ENCODE measurements at places on chromosomes 6 and 20.

GRCh38 chr6:139288496-139289040, 3.2 kb downstream of the TXLNB start:
- DNase-seq, result no peak

GRCh38 chr6:75855052-75855451, 106.0 kb downstream of the MYO6 start:
- no peak for DNase-seq

DNA sequence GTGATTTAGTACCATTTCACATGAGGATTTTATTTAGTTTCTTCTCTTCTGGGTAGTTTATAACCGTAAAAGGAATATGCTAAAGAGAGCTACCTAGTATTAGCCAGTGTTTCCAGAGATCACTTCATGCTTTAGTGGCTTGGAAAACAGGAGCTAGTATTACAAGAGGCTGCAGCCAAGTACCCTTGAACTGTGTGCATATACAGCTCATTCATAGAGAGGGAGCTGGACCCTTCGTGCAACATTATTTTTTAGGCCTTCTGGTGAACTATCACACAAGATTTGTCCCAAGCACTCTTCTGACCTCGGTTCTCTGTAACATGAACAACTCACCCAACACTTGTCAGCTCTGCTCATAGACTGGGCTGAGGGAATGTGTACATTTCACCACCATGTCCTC, 74.9 kb upstream of the RIN2 start:
- DNase-seq, result no peak

- no peak for DNase-seq
Observed at GRCh38 chr6:90370493-90370959, 73.9 kb upstream of the BACH2 start.

- DNase-seq, result no peak
Observed at GRCh38 chr6:139204978-139205377, 70.1 kb downstream of the HECA start.

DNA sequence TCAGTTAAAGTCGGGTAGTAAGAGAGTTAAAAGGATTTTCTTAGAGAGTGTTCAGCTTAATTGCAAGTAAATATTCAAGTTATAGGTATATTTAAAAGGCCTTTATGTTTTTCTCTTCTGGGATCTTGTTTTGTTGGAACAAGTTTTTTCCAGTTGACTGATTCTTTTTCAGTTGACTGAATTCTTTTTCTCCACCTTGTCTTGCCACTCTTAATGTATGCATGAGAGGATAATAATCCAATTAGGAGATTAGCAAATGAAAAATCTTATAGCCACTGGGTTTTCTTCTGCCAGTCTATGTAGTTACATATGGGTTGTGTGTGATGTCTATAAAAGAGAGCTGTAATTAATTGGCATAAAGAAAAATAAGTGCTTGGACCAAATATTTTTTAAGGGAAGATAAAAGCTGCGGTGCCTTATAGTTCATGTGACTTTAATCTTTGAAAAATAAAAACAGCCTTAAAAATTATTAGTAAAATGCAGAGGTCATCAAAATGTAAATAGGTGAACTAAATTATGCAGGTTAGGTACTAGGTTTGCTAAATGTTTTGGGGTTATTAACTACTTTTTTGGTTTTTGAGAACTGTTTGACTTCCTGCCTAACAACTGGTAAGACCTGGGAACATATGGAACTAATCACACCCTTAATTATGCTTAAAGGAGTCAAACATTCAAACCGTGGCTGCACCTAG, 367.2 kb downstream of the HTR1B start:
- DNase-seq, result no peak

- DNase-seq, result no peak
Observed at GRCh38 chr6:129390900-129391299, 319.1 kb downstream of the ARHGAP18 start.

DNA sequence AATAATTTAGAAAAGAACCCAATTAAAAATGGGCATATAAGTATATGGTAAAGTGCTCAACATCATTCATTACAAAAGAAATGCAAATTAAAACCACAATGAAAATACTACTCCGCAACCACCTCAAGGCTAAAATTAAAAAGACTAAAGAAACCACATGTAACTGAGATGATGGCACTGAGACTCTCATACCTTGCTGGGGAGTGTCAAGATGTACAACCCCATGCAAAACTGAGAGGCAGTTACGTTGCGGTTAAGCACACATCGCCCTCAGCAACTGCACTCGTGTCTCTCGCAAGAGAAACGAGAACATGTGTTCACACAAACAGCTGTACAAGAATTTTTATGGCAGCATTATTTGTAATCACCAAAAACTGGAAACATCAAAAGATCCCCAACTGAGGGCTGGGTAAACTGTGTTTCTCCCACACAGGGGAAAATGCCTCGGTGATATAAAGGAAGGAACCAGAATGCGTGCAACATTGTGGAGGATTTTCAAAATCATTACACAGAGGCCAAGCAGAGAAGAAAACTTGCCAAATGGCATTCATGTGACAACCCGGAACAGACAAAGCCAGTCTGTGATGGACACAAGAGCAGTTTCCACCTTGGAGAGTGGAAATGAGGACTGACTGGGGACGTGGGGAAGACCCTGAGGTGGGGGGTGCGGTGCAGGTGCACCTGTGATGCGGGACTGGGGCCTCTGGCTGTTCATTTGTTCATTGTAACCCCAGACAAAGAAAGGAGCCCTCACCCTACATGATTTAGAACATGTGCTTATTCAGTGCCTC, 144.9 kb downstream of the WDR27 start:
- peak; percentile 42 for DNase-seq

DNA sequence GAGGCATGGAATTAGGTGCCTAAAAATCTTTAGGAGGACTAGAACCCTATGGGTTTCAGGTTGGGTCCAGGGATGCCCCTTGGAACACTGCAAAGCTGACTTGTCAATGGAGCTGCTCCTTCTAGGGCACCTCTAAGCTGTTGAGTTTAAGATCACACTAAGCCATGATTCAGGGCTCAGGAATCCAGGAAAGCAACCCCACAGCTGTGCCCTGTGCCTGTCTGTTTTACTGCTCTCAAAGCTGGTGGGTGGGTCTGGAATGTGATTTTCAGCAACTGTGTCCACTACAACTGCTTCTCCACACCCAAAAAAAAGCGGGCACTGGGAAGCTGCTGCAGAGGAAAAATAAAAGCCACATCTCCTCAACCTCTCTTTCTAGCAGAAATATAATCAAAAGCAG, 310.4 kb upstream of the MOCS1 start:
- no peak for DNase-seq

GRCh38 chr20:19571996-19572395, 186.1 kb upstream of the RIN2 start:
- DNase-seq, result no peak

DNA sequence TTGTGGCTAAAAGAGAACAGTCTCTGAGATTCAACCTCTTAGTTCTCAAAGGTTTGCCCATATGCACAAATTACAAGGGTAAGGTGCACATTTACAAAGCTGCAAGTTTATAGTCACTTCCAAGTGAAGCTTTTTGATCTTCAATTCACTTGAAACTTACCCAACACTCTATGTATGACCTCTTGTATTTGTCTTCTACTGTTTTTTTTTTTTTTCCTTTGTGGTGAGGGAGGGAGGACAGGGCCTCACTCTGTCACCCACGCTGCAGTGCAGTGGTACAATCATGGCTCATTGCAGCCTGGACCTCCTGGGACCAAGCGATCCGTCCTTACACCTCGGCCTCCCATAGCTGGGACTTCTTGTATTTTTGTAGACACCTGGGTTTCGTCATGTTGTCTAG, 4.5 kb upstream of the FOXO3 start:
- DNase-seq, result no peak

DNA sequence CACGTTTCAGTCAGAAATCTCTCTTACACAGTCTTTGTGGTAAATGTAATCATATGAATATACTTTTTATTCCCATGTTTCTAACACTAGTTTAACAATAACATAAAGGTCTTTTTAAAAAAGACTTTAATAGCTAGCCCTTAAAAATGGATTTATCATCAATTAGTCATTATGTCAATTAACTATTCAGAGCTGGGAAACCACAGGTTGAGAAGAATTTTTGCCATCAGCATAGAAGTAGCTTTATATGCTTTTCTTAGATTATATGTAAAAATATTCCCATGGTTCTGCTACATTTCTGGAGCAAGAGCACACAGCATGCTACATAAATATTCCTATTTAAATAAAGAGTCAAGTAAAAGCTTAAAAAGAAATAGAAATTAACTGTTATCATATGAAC, 35.5 kb downstream of the ASCC3 start:
- no peak for DNase-seq

GRCh38 chr6:127225497-127225896, 41.2 kb upstream of the RNF146 start:
- DNase-seq, result no peak

GRCh38 chr6:118537574-118537973, 10.5 kb upstream of the PLN start:
- DNase-seq, result no peak

DNA sequence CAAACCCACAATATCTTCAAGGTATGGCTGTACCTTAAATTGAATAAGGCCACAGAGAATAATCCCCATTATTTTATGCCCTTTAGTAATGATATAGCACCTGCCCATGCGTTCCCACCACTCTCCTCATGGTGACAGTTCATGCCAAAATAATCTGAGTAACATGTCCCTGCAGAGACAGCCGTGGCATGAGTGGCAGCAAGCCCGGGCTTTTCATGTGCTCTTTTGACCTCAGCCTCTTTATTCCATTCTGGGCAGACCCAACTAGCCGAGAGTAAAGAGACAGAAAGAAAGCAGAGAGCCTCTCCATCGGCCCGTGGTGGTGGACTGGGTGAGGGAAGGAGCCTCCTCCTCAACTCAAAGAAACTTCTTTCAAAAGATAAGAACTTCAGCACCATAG, 19.9 kb upstream of the POPDC3 start:
- no peak for DNase-seq
